ENCODE measurements at places on chromosomes 4 and X.
A peak's percentile ranks its signal among the peaks of the same experiment; 100 is the strongest.

DNA sequence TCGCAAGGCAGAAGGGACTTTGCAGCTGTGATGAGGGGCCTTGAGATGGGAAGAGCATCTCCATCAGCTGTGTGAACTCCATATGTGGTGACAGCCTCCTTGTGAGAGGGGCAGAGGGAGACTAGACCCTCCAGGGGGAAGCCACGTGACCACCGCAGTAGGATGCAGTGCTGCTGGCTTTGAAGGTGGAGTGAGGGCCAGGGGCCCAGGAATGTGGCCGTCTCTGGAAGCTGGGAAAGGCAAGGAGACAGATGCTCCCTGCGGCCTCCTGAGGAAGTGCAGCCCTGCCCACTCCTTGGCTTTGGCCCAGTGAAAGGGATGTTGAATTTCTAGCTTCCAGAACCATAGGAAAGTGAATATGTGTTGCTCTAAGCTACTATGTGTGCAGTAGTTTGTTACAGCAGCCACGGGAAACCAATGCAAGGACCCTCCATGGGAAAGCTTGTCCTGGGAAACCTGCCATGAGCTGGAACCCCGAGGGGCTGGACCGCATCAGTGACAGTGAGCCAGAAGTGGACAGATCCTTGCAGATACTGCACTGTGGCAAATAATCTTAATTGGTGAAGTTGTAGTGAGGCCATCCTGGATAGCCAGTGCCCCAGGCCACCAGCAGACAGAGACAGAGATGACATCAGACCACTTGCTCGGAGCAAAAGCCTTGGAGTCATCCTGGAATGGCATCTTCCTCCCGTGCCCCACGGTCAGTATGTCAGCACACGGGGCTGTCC, 35.4 kb upstream of the SORCS2 start:
- DNase-seq = no peak

- DNase-seq = peak; percentile 24
Measured at GRCh38 chr4:156734965-156735895, 236.4 kb downstream of the PDGFC start.

- no peak for DNase-seq
Measured at GRCh38 chr4:130479674-130480073, 1383.7 kb downstream of the C4orf33 start.

GRCh38 chrX:136936183-136936549, 55.6 kb upstream of the RBMX start:
- DNase-seq = no peak
